ENCODE measurements at places on chromosomes 6 and 20.

DNA sequence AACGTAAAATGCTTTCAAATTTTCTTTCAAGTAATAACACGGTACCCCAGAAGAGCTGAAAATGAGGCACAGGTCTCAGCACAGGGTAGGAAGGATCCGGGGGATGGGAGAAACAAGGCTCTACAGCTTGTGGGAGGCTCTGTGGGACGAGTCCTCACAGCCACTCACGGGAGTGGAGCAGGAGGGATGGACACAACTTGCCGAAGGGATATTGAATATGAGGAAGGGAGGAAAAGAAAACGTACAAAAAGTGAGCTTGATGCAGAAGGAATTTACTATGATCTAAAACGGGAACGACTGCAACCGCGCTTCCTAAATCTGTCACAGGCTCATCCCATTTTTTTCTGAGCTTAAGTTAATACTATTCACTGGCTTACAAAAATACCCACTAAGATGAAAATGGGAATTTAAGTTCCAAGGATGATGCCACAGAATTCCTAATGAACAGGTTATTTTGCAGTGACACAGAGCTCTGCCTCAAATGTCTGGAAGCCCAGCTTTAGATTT is 72.9 kb downstream of the FYN start:
- DNase-seq: peak; percentile 12

DNA sequence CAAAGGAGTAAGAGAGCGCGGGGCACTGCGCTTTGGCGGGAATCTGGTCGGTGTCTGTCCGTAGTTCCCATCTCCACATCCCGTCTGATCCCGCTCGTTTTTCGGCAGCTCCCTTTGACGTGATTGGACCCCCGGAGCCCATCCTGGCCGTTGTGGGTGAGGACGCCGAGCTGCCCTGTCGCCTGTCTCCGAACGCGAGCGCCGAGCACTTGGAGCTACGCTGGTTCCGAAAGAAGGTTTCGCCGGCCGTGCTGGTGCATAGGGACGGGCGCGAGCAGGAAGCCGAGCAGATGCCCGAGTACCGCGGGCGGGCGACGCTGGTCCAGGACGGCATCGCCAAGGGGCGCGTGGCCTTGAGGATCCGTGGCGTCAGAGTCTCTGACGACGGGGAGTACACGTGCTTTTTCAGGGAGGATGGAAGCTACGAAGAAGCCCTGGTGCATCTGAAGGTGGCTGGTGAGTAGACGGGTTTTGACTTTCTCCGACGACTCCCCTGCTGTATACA is 1.4 kb downstream of the BTN1A1 start:
- DNase-seq: peak; percentile 43

DNA sequence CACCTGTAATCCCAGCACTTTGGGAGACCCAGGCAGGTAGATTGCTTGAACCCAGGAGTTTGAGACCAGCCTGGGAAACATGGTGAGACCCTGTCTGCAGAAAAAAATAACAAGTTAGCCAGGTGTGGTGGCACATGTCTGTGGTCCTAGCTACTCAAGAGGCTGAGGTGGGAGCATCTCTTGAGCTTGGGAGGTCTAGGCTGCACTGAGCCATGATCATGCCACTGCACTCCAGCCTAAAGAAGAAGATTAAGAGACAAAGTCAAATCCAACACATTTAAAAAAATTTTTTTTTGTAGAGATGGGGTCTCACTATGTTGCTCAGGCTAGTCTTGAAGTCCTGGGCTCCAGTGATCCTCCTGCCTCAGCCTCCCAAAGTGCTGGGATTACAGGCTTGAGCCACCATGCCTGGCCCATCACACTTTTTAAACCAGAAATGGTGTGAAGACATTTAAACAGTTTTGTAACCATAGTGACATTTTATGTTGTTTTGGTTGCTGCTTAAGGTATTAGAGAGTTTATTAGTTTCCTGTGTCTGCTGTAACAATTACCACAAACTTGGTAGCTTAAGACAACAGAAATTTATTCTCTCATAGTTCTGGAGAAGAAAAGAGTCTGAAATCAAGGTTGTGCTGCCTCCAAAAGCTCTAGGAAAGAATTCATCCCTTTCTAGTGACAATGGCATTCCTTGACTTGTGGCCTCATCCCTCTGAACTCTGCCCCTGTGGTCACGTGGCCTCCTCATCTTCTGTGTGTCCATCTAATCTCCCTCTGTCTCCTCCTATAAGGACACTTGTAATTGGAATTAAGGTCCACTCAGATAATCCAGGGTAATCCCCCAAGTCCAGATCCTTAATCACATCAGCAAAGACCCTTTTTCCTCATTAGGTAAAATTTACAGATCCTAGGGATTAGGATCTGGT is 104.6 kb upstream of the TNFAIP3 start:
- peak; percentile 33 for DNase-seq

- DNase-seq: no peak
These were observed 69.5 kb downstream of the GTF2H5 start for GRCh38 chr6:158237656-158238055.

GRCh38 chr6:44028789-44029310 is 98.4 kb downstream of the MRPL14 start:
- peak; percentile 77 for DNase-seq

DNA sequence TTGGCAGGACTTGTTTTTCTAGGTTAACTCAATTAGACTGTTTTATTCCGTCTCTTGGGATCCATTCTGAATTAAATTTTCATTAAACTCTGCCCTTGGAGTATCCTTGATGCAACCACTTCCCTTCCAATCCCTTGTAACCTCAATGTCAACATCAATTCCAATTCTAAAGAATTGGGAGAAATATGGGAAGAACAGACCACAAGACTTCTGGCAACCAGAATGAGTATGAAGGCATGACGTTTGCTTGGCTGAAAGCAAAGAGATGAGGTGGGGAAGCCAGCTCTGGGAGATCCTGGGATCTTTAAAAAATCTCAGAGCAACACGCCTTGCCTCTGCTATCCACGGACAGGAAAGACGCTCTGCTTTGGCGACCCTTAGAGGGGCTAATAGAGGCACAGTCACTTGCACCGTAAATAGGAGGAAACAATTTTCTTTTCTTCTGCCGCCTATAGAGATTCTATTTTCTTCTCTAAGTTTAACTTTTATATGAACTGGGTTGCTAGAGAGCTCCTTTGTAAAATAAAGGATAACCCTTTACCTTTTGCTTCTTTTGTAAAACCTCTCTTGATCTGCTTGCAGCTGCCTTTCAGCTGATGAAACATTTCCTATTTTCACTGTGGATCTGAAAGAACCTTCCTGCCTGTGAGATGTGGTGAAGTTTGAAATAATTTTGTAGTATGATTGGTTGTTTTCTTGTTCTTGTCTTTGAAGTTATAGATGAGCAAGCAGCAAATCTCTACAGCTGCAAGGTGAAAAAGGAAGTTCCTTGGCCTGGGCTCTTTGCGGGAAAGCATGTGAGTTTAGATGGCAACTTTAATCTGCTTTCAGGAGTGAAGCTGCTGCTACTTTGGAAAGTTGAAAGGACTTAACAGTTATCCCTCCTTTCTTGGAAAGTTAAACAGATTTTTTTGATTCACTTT is at the start of gene ASIP:
Gene ASIP (plus strand): TSS at position 731 of the 923 bp plus-strand sequence. CDS start 18,952 bp downstream, outside the sequence.
- DNase-seq: no peak

GRCh38 chr6:52562911-52563310 is 13.9 kb downstream of the TRAM2 start:
- no peak for DNase-seq

DNA sequence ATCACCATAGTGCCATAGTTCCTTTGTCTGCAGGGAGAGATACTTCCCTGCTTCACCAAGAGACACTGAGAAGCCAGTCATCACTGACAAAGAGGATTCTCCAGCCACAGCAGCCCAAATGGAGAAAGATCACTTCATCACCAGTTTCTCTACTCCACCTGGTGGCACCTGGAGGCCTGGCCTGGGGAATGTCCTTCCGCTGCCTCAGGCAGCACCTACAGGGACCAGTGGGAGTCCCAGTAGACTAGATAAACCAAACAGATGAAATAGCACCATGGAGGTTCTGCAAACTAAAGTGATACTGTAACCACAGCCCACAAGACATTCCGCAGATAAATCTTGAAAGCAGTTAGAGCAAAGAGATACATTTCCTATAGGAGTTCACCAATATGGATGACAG is 266.5 kb downstream of the C6orf118 start:
- DNase-seq: no peak

DNA sequence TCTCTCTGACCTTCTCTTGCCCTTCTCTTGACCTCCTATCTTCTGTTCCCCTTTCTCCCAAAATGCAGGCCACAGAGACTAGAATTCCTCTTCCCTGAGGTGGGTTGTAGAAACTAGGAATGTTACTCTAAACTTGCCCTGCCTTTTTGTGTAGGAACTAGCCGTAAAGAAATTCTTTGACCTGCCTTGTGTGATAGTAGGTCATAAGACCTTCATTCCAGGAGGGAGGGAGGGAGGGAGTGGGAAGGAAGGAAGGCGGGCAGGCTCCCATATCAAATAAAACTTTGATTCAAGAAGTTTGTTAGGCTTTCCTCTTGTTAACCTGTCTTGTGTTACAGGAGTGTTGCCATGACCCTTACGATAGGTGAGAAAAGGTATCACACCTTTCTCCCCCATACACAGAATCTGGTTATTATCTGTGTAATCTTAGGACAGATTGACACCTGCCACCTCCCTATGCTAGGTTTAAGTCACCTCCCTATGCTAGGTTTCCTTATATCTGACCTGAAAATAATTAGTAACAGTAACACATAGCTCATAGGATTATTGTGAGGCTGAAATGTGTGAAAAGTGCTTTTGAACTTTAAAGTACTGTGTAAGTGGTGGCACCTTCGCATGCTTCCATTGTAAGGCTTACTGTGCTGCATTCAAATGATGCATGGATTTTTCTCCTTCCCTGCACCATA is 32.6 kb upstream of the FUCA2 start:
- DNase-seq: no peak

GRCh38 chr6:126433927-126434326 is 94.0 kb downstream of the CENPW start:
- no peak for DNase-seq

DNA sequence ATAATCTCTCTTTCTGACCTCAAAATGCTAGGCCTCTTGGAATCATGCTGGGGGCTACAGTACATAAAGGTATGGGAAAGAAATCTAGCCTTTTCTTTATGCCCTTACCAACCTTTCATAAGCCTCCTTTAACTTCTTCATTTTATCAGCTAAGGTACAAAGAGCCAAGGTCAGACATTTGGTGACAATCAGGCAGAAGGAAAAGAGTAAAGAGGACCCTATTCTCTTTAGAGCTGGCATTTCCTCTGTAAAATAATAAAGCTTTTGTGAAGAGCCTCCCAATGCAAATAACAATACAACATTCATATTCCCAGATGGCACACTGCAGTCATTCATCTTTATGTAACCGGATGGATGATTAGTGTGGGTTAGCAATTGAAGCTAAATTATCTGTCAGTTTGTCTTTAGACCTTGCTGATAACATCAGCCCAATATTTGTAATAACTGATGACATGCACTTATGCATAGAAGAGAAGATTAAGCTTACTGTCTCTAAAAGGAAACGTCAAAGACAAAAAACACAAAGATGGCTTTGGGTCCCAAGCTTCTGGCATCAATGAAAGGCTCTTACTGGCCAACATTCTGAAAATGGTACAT is 163.1 kb downstream of the IBTK start:
- no peak for DNase-seq

DNA sequence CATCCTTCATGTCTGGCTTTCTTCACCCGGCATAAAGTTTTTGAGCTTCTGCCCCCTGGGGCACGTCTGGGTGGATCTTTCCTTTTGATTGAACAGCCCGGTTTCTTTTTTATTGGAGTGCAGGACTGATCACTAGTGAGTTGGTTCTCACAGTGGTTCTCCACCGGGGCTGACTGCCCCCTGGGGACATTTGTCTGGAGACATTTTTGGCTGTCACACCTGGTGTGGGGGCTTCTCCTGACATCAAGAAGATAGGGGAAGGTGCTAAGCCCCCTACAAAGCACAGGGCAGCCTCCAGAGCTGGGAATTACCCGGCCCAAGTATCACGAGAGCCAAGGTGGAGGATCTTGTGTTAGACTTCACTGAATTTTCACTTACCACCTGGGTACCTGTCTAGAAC is 25.7 kb upstream of the IRF4 start:
- no peak for DNase-seq

- DNase-seq: no peak
These were observed 10.4 kb downstream of the CD83 start for GRCh38 chr6:14128012-14128411.

DNA sequence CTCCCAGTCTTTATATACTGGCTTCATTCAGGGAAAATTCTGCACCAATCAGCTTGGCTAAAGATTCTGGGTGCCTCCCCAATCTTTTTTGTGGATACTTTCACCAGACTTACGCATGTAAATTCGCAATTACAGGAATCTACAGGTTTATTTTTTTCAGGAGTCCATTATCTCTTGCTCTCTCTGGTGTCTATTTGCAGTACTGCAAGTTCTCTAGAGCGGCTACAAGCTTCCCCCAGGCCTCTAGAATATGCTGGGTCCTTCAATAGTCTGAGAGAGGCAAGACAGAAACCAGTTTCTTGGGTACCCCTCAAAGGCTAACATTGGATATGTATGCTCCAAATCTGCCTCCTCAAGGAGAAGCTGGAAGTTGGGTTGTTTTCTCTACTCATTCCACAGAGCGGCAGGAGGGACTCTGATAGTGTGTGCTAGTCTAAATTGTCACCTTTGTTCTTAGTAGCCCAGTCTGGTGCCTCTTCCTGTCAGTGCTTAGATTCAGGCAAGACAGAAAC is 58.5 kb downstream of the SUN5 start:
- peak; percentile 38 for DNase-seq

DNA sequence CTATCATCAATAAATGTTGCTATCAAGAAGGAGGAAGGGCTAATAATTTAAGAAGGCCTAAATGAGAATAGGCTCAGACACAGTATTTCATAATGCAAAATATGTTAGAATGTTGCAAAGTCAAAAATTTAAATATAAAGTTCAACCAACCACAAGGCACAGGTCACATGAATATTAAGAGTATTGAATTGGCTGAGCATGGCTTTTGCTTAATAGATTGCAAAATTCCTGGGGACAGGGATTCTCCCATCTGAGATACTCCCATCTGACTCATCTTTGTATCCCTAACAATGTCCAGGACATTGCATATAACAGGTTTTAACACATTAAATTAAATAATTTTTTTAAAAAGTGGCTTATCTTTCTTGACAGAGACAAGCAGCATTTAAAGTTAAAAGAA is 32.9 kb upstream of the UTRN start:
- DNase-seq: no peak

DNA sequence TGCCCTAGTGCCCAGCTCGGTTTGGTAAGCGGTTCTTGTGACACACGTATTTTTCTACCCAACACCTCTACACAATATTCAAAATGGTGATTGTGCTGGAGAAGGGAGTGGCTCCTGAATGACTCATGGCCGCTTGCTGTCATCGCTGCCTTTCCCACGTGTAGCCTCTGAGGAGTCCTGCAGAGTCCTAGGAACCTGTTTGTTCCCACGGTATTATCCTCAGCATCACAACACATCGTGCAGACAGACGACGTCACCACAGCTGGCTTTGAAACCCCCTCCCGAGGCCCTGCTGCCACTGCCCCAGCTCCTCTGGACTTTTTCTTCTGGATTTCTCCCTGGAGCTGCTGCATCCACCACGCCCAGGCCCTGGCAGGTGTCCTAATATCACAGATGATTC is 353.5 kb downstream of the SMOC2 start:
- peak; percentile 5 for DNase-seq
